Neural progenitor cell (in vitro differentiated cells): ENCODE measurements at places on chromosomes 12 and 14. TPM values are rescaled to one million over a fixed set of nuclear protein-coding genes. Genes with fewer than 3 reads are reported as not detected.

DNA sequence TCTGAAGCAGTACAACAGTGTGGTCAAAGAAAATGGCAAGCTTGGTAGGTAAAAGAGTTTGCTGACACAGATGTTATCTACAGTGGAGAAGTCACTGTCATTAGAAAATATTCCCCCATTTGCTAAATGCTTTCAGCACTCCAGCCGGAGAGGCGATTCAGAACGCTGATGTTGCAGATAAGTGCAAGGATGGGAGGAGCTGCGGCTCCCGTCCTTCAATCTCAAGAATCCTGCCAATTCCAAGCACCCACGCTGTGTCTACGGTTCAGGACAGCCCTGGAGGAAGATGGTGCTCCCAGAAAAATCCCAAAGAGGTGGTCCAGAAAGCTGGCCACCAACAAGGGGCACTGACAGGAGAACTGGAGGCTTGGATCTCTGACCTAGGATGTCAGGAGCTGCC, 79.1 kb downstream of the ZFP36L1 start:
- H3K4me1 ChIP-seq = no peaks in the 10 kb centered on the region
- H3K27ac ChIP-seq = no peak overlapping the region
- DNase-seq = no peak
- H3K36me3 ChIP-seq = no peaks in the 10 kb centered on the region
- no peaks in the 10 kb centered on the region for H3K27me3 ChIP-seq
- no peak overlapping the region for H3K4me3 ChIP-seq

- no peak overlapping the region for H3K27ac ChIP-seq
- H3K27me3 ChIP-seq = no peaks in the 10 kb centered on the region
- H3K4me3 ChIP-seq = no peak overlapping the region
Measured at GRCh38 chr12:111532751-111533150, 66.4 kb downstream of the ATXN2 start.

DNA sequence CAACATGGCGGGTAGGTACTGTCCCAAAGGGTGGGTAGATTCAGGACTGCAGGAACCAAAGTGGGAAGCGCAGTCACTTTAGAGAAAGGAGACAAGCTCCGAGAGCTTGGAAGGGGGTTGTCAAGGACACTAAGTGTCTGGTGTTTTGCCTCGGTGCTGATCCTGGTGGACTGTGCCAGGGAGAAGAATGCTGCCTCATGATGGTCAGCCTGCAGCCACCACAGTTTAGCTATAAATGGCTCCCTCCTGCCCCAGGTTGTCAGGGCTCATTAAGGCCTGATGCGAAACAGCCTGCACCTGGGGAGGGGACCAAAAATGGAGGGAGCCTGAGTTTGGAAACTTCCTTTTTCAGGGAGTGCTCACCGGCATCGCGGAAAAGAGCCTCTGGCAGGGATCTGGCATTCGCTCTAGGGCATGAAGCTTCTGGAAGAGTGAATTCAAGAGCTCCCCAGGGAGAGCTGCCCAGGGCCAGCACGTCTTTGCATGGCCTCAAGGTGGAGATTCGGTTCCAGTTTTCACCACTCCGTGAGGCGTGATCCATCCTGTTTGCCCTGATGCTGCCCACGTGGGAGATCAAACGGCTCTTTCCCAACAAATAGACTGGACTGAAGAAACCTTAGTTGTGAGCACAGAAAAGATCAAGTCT, 164.0 kb downstream of the FOXN3 start:
- H3K4me3 ChIP-seq = no peak overlapping the region
- no peaks in the 10 kb centered on the region for H3K36me3 ChIP-seq

- no peaks in the 10 kb centered on the region for H3K27me3 ChIP-seq
- H3K4me3 ChIP-seq = no peak overlapping the region
- no peaks in the 10 kb centered on the region for H3K36me3 ChIP-seq
- H3K4me1 ChIP-seq = no peaks in the 10 kb centered on the region
- no peak for DNase-seq
- H3K27ac ChIP-seq = no peak overlapping the region
Measured at GRCh38 chr12:3263282-3263681, 186.1 kb downstream of the TSPAN9 start.

DNA sequence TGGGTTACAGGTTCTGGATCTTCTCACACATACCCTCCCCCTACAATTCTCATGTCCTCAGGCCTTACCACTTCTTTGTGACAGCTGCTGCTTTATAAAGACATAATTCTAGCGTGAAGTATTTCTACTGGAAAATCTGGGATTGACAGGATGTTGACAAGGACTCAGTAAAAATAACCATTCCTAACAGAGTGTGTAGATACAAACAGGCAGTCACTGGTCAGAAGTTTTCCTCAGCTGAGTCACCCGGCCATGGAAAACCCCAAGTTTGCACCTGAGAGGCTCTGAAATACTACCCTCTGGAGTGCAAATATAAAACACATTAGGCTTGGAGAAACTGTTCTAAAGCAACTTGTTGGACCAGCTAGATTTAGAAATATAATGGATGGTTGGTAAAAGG, 54.4 kb downstream of the SPPL3 start:
- no peaks in the 10 kb centered on the region for H3K27me3 ChIP-seq
- DNase-seq = no peak
- H3K4me1 ChIP-seq = no peaks in the 10 kb centered on the region
- no peak overlapping the region for H3K4me3 ChIP-seq
- H3K36me3 ChIP-seq = no peaks in the 10 kb centered on the region

Gene OTUB2
- total RNA-seq = 6.8 and 9.6 TPM in 2 replicates

Gene GPR132
- 0.22 and 0.51 TPM in 2 replicates for total RNA-seq

Gene PRICKLE1
- total RNA-seq = 3.5 and 4.0 TPM in 2 replicates

Gene KCNA1
- total RNA-seq = 1.4 and 3.1 TPM in 2 replicates

Gene NEUROD4
- total RNA-seq = 0.62 and 1.8 TPM in 2 replicates

Gene NANOG
- total RNA-seq = not detected in 2 replicates

Gene EPYC
- not detected in 2 replicates for total RNA-seq
